ENCODE measurements at places on chromosomes 12 and 14.

DNA sequence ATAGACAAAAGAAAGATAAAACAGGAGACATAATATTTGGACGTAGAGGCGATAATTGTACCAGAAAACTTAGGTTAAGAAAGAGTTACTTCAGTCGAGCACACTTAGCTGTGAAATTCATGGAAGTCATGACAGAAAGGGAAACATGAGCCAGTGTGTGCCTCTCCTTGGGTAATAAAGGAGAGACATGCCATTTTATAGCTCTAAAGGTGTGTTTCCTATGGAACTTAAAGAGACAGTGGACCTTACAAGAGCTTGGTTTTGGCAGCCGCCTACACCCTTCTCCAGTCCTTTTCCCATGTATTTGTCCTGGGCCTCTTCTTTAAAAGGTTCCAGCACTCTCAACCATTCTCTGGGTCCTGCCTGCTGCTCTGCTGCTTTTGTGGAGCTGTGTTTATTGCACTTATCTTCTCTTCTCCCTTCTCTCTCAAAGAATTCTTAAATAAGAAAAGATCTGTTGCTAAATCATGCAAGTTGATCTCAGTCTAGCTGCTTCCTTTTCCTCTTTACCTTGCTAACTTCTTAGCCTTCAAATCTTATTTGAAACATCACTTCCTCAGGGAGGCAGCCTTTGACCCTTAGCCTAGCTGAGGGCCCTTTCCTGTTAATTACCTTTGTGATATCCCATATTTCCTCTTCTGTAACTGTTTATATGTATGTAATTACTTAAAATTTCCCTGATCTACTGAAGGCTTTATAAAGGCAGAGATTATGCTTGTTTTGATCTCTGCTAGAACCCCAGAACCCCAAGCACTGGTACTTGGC is 81.8 kb upstream of the EVL start:
- no peak for DNase-seq

DNA sequence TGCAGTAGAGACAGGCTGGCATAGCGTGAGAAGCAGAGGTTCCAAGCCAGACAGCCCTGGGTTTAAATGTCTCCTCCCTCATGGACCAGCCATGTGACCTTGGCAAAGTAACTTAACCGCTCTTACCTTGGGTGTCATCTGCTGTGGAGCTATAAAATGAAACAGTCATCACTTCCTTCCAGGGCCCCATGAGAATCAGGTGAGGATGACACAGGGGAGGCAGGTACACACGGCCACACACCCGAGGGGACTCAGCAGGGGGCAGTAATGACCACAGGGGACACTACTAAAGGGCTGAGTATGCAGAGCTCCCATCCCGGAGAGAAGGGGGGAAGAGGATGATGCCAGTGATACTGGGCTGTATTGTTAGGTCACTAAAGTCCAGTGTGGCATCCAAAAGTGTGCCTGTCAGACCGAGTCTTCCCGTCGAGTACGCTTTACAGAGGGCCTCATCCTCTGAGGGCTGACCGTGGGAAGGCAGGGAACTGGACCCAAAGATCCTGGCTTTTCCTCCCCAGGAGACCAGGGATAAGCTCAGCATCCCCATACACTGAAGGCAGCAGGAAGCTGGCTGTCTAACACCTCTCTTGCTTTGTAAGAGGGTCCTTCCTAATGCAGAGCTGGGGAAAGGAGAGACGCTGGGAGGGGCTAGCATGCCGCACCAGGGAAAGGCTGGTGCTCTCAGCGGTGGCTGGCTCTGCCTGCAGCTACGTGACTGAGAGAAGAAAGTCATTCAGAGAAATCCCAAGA is 94.2 kb downstream of the SINHCAF start:
- DNase-seq: no peak

DNA sequence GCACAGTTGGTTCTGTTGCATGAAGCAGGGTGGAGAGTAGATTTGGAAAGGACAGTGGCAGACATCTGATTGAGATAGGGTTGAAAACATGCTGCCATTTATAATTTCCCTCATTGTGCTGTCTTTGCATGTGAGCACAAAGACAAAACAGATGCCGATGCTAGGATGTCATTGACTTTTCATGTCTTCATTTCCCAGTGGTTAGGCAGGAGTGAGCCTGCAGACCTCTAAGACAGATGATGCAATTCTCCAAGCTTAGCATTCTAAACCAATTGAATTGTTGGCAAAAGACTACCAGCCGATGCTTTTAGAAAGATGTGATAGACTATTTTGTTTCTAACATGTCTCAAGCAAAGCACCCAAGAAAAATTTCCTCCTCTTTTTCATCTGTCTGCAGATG is 37.1 kb upstream of the PELI2 start:
- DNase-seq: no peak

DNA sequence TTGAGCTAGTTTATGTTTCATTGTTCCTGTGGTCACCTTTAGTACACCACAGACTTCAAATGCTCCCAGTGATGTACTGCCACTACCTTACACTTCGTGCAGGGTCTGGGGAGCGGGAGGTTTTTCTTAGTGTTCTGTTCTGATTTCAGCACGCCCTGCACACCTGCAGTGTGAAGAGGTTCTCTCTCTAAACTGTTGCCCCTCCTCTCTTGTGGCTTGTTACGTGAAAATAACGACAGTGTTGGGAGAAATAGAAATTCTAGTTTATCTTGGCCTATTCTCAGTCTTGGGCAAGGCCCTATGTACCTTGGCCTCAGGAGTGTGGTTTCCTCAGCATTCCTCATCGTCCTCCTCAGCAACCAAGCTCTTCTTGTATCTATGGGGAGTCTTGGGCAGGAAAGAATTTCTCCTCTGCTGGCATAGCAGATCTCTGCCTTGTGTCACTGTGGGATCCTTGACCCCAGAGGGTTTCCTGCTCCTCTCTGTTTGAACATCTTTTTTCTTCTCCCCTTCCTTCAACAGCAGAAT is 48.6 kb downstream of the EIF2S3B start:
- no peak for DNase-seq

GRCh38 chr14:34237081-34237480 is 225.0 kb downstream of the SPTSSA start:
- DNase-seq: no peak

DNA sequence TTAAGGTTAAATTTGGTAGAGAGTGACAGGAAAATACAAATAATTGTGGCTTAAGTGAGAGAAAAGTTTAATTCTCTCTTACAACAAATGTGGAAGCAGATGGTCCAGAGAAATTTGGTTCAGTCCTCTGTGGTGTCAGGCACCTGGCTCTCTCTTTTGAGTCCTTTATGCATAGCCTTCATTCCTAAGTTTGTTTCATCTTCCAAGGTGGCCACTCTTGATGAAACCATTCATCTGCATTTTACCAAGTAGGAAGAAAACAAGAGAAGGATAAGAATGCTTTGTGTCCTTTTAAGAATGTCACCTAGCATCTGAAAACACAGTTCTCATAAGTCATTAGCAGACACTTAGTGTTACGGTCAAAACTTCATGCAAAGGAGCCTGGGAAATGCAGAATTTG is 442.5 kb downstream of the CCER1 start:
- no peak for DNase-seq

- DNase-seq: no peak
These were observed 65.8 kb upstream of the KCNA1 start for GRCh38 chr12:4843907-4844306.

DNA sequence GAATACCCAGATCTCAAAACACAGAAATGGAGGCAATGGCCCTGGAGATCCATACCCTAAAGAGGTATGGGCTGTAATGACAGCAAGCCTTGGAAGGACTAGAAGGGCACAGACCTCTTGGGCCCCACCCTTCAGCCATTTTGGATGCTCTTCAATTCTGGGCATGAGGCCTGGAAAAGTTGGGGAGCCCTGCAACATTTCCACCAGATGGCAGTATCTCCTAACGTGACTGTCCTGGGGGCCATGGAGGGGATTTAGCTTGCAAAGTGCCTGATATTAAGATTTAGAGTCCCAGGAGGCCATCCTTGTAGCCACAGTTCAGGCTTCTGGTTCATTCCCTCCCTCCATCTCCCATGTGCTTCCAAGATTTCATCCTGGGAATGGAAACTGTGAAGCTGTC is 30.2 kb downstream of the KCNA5 start:
- DNase-seq: no peak

DNA sequence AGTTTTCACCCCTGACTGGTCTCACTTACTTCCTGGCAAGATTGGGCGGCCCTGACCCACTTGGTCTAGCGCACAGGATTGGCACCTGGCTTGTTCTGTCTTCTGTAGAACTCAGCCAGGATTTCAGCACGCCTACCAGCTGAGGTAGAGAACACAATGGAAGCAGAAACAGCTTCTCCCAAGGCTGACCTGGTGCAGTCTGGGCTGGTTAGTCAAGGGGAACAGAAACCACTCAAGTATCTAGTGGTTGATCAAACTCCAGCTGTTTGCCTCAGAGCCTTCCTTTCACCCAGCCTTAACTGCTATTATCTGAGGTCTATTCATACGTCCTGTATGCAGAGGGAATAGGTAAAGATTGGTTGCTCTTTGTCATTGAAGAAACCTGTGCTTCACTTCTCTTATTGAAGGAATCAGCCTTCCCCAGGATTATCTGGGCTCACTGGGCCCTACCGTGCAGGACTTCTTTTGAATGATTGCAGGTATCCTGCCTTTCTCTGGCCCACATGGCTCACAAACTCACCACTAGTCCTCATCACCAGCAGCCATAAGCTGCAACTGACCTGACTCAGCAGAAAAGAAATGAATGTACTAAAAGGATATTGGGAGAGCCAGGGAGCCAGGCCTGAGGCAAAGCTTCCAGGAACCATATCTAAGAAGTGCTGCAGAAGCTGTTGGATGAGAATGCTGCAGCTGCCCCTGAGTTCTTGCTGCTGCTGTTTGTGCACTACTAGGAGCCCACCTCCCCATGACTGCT is 2.5 kb upstream of the PLEKHD1 start:
- peak; percentile 7 for DNase-seq

DNA sequence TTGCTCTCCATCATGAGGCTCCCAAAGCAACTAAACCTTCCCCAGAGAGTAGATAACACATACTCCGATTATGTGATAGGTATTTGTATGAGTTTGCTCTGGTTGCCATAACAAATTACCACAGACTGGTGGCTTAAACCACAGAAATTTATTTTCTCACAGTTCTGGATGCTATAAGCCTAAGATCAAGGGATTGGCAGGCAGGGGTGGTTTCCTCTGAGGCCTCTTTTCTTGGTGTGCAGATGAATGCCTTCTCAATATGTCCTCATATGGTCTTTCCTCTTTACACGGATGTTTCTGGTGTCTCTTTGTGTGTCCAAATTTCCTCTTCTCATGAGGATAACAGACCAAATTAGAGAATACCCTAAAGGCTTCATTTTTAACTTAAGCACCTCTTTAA is 285.8 kb upstream of the GRIP1 start:
- no peak for DNase-seq

GRCh38 chr12:124881123-124881522 is 17.5 kb upstream of the SCARB1 start:
- no peak for DNase-seq

DNA sequence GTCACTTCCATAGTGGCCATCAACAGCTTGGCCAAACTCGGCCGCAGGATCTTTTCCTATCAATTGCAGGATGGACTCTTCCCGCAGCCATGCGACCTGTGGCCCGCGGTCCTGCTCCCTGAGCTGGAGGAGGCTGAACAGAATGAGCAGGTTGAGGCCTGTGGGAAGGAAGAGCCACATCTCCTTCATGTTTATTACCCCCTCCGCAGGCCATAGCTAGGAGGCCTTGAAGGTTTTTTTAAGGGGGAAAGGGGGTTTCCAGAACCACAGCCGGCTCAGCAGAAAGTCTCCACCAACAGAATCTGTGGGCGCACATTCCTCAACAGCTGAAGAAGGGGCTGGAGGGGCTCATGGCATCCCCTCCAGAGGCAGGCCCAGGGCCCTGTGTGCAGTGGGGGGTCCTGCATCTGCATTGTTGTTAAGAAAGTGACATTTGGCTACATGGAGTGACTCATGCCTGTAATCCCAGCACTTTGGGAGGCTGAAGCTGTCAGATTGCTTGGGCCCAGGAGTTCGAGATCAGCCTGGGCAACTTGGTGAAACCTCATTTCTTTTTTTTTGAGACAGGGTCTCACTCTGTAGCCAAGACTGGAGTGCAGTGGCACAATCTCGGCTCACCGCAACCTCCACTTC is 25.2 kb upstream of the PPP1R13B start:
- no peak for DNase-seq

DNA sequence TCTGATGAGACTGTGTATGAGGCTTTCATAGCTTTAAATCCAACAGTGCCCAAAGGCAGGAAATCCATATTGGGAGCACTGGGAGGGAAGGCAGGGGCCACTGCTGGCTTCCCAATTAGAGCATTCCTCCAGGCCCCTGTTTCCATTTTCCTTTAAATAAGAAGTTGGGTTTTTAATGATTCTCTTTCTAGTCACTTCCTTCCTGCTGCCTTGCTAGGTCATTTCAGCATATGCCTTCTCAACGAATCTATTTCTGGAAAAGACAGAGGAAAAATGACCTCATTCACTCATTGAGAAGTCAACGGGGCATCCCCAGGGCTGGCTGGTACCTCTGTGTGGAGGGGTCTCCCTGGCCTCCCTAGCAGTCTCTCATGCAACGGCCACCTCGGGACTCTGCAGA is 43.5 kb downstream of the IGF1 start:
- no peak for DNase-seq

GRCh38 chr14:59419303-59419702 is 45.9 kb downstream of the GPR135 start:
- DNase-seq: no peak

GRCh38 chr14:73136085-73136386 is 271 bp upstream of the PSEN1 start:
- DNase-seq: no peak

DNA sequence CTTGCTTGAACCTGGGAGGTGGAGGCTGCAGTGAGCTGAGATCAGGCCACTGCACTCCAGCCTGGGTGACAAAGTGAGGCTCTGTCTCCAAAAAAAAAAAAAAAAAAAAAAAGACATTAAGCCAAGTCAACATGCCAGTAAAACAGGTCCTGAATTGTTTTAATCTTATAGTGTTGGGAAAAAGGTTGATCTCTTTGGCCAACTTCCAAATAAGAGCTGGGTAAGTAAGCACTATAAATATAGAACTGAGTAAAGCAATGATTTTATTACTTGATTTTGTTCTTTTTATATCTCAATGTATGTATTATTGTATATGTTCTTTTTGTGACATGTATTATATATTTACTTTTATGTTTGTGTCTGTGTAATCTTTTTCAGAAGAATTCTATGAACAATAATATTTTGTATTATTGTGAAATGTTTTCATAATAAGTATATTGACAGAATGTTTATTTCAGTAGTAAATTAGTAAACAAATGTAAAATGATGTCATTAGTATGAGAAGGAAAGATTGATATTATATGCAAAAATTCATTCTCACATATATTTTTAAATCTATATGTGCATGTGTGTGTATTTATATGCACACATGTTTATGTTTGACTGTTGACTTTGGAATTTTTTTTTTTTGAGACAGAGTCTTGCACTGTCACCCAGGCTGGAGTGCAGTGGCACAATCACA is 9.6 kb upstream of the AKAP6 start:
- no peak for DNase-seq

DNA sequence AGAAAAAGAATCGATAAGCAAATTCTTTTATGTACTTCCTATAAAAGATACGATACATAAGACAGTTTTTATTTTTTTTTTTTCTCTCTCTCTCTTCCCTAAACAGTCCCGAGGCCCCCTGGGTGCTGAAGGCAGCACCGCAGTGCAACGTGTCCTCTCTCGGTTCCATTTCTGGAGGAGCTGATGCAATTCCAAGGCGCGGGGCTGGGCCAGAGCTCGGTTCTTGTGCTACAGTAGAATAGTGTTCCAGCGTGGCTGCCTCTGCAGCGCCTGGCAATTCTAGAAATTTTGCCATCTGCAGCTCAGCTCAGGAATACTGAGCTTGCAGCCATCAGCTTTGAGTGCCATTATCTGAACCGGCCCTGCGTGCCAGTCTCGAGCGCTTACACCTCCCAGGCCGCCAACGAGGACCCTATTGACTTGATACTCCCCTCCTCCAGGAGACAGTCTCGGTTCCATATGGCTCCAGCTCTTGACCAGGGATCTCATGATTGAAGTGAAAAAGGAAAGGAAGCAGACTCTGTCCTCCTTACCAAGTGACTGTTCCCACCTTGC is 630 bp downstream of the ALDH1L2 start:
- DNase-seq: no peak
